ENCODE measurements at places on chromosomes 1 and 21.

GRCh38 chr1:174051956-174052355, 29.8 kb upstream of the RC3H1 start:
- DNase-seq = no peak

DNA sequence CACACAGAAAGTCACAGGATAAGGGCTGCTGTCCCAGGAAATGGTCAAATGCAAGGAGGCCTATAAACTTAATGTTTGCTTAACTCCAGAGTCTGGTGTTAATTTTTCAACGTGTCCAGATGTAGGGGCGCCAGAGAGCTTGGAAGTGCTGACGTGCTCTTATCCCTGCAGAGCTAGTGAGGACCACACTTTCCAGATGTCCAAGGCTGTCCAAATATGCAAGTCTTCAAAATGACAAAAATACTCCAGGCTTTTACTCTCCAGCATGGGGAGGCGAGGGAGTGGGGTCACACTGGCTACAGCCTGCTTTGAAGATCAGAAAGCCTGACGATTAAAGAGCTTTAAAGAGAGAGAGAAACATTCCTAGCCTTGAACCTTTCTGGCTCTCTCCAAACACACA, 57.6 kb downstream of the ABCA4 start:
- DNase-seq = no peak

GRCh38 chr1:155254714-155255242, 505 bp downstream of the ENTREP3 start:
- DNase-seq = no peak

GRCh38 chr1:204591473-204592090, 75.4 kb downstream of the MDM4 start:
- DNase-seq = no peak

- no peak for DNase-seq
Observed at GRCh38 chr1:172809750-172810149, 150.8 kb downstream of the FASLG start.

DNA sequence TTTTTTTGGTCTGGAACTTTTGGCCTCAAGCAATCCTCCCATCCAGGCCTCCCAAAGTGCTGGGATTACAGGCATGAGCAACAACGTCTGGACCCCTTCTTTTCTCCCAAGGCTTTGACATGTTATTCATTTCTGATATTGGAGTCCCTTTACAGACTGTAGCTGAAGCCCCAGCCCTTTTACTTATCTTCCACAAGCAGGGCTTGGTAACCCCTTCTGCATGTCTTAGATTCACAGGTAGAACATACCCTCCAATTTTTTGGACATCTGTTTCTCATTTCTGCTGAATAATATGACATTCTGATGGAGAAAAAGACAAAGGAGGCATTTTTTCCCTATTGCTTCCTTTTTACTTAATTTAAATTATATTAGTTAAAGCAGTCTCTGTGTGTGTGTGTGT, 39.2 kb upstream of the RGS21 start:
- no peak for DNase-seq

DNA sequence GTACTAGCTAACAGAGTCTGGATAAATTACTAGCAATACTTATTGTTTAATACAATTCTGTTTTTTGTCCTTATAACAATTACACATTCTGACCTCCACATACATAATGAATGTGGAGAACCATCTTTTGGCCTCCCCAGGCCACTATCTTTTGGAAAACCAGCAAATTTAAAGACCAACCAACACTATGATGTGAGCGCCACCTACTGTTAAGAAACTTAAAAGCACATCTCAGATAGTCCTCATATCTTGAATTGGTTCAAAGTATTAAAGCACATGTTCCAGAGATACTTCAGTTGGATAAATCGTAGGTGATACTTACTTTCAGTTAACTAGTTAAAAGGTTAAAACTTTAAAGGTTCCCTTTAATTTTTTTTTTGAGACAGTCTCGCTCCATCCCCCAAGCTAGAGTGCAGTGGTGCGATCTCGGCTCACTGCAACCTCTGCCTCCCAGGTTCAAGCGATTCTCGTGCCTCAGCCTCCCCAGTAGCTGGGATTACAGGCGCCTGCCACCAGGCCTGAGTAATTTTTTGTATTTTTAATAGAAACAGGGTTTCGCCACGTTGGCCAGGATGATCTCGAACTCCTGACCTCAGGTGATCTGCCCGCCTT, 29.3 kb upstream of the USP1 start:
- no peak for DNase-seq

DNA sequence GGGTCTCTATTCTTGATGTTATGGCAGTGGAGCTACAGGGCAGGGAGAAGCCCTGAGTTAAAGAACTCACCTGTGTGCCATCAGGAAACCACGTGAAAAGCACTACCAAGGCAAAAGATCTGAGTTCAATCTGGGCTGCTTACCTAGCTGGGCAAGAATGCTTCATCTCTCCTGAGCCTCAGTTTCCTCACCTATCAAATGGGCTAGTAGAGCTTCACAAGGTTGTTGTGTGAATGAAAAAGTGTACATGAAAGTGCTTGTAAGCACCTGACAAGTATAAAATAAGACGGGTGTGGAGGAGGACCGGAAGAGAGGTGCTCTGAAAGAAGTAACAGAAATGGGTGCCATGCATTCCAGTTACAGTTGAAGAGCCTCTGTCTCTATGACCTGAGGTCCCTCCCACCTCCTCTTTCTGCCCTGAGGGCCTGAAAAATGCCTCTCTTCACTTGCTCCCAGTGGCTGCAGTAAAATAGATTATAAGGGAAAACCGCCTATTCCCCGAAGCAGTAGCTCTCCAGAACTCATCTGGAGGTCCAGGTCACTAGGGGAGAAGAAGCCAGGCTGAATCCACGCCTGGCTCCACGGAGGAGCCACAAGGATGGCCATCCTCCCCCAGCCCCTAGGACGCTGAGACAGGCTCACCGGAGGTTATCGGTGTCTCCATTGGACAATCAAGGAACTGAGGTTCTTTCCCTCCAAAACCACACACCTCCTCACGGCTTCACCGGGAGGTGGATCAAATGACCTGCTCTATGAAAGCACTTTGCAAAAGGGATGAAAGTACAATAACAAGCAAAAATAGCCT, 1.4 kb downstream of the GPR161 start:
- no peak for DNase-seq

DNA sequence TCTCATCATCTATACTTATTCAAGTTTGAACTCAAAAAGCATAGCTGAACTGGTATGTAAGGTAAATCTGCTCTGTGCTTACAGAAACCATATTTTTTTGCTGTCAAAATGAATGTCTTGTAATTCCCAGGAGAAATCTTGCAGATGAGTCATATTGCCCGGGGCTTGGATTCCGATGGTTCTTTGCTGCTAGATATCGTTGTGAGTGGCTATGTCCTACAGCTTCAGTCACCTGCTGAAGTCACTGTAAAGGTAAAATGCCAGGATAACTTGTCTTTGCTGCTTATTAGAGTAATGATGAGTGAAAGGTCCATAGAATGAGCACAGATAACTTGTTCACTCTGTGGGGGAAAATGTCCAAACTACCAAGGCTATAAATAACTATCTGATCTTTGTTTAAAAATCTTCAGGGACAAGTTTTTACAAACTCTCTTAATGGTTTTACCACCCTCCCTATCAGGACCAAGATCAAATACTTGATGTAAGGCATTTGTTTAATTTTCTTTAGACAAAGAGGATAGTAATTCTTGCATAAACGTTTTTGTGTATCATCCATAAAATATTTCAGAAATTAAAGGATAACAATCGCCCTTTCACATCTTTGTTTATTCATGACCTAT, 222.3 kb downstream of the TPR start:
- no peak for DNase-seq

DNA sequence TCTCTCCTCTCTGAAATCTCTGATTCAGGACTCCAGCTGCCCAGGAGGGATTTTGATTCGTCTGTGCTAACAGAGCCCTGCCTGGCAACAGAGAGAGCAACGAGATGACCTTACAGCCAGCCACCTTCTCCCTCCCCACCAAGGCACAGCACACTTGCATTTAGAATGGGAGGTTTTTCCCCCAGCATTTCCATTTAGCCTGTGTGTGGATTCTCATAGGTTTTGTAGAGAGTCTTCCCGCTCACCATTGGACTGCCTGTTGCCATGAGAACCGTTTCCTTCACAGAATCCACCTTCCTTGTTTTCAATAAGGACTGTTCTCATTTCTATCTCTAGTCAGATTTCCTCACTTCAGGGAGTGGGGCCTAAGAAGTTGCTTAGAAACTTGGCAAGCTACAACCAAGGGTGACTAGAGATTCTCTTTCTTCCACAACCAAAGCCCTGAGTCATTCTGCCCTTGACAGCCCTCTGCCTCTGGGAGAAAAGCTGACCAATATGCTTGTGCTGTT, 5.8 kb upstream of the IKBKE start:
- DNase-seq = no peak

GRCh38 chr1:245953876-245954660, 553.0 kb downstream of the SMYD3 start:
- no peak for DNase-seq

- DNase-seq = no peak
Observed at GRCh38 chr1:6456800-6457466, 9.0 kb downstream of the TNFRSF25 start.

GRCh38 chr1:95512925-95513324, 278.9 kb downstream of the RWDD3 start:
- no peak for DNase-seq

DNA sequence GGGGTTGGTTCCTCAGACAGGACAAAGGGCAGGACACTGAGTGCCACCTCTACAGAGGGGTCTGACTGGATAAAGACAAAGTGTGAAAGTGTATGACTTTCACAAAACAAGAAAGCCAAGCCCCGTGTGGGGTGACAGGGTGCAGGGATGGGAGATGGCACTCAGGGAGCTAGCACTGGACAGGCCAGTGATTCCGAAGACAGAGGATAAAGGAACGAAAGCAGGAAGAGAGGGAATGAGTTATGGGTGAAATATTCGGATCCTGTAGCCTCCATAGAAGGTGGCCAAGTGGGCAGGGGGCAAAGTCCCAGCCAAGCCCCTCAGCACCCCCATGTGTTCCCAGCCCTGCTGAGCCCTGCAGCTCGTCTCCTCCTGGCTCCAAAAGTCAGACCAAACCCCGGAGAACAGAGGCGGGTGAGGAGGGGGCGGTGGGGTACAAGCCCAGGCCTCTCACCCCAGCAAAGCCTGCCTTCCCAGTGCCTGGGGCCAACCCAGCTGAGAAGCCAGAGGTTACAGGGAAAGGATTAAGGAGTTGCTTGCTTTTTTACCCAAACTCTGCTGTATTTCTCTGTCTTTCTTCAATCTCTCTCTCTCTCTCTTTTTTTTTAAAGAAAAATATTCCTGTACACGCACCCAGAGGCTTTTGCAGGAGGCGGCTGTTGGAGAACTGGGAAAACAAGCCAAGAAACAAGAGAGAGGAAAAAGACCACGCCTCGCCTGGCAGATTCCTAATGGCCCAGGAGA, 14.0 kb upstream of the WASF2 start:
- no peak for DNase-seq

GRCh38 chr1:41662765-41663437, 178.4 kb upstream of the EDN2 start:
- no peak for DNase-seq

GRCh38 chr1:1788136-1788535, 9.9 kb upstream of the NADK start:
- DNase-seq = no peak

DNA sequence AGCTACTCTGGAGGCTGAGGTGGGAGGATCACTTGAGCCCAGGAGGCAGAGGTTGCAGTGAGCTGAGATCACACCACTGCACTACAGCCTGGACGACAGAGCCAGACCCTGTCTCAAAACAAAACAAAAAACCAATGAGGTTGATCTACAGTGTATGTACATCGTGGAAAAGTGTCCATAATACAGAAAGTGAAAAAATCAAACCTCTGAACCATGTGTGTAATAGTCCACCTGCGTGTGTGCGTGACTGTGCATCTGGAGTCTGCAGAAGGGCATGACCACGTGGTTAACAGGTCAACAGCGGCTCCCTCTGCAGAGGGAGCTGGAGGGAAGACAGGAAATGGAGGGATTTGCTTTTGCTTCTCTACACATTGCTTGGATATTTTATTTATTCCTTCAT, 32.4 kb upstream of the ENO1 start:
- no peak for DNase-seq

GRCh38 chr1:201060586-201060985, 37.1 kb upstream of the KIF21B start:
- no peak for DNase-seq

DNA sequence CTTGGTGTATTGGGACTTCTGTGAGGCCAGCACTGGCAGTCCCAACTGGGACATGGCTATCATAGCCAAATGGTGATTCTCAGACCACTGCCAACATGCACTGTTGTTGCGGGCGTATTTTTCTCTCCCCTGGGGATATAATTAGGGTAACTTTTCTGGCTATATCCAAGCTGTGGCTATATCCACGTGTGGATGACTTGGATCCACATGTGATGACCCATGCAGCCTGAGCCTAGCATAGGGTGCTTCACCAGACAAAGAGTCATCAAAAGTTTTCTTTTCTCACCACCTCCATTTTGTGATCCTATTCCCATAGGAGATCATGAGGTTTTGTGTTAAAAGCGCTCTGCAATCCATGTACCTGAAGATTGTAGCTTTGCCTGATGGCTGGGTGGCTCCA, 51.2 kb upstream of the CSF3R start:
- no peak for DNase-seq

DNA sequence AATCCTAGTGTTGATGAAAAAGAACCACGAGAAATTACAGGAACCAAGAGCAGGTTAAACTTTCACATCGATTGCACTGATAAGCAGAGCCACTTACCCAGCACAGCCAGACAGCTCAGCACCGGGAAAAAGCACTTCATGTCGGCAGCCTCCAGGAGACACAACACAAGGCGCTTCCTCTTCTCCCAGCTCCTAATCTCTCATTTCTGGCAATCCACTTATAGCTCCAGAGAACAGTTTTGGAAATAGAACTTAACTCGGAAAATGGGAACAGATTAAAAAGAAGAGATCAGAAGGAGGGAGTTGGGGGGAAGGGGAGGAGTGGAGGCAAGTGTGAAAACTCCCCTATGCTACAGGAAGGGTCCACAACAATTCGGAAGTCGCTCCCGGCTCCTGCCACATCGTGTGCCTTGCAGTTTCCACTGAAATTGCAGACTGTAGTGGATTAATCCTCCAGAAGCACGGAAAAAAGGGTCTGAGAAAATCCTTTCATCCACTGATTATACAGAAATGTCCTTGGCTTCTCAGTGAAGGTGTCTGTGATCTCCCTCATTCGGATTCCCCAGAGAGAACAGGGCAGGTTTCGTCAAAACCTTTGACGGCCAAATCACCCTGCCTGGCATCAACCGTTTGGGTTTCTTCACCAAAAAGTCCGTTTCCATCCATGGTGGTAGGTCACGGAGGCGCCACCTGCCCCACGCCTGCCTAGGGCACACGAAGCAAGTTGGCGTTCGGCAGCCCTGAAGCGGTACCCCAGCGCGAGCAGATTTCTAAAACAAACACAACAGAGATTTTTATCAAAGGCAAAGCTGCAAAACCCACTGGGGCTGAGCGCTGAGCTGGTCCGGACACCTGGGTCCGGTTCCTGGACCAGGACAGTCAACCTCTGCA, 1.1 kb downstream of the IGSF3 start:
- DNase-seq = no peak

- no peak for DNase-seq
Observed at GRCh38 chr1:108749081-108749480, 2.6 kb downstream of the STXBP3 start.

- DNase-seq = no peak
Observed at GRCh38 chr1:214044438-214045214, 56.9 kb downstream of the PROX1 start.
